Putamen (tissue), 1 donor: ENCODE measurements at places on chromosomes 11 and 22.

DNA sequence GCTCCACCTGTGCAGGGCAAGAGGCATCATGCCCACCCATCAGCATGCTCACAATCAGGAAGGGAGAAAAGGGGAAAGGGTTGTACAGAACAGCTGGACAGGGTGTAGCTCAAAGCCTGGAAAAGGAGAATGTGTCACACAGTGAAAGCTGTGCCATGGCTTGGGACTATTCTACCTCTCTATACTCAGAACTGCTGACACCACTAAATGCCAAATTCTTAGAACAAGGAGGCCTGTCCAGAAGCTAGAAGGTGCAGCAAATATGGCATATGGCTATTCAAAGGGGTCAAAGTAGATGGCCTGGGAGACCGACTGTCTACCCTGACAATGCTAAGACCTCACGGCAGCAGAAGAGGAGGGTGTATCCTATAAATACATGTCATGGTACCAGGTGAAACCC, 12.8 kb downstream of the HPS4 start:
- no peak for DNase-seq

GRCh38 chr11:7944123-7944522, 2.6 kb upstream of the OR10A3 start:
- DNase-seq: no peak

DNA sequence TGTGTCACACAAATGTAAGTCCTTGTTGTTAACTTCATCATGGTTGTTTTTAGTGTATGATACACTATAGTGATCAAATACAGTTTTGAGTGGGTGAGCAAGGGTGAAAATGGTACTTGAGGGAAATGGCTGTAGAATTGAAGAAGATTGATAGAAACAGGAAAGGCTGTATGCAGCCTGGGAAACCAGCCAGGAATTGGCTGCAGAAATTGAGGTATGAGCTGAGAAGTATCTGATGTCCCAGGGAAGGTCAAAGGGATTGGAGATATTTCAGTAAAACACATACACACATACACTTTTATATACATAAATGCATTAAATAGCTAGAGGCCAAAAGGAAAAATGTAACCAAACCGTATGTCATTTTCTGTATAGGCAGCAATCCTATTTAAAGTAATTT, 13.1 kb upstream of the YAP1 start:
- DNase-seq: no peak

- no peak for DNase-seq
Observed at GRCh38 chr11:72303179-72303578, 59.2 kb upstream of the PHOX2A start.

DNA sequence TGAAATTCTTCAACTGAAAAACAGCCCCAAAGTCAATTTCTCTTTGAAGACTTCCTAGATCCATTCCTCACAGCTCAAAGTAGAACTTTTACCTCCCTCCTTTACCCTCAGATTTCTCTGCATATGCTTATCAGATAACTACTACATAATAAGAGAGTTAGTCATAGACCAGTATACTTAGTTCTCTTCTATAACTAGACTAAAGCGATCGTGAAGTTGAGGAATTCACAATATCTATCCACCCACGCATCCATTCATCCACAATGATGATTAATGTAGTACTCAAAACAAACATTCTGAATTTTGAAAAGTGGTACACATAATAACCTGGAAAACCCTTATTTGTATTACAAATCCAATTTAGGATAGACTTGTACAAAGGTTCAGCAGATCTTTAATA, 800.9 kb upstream of the TENM4 start:
- DNase-seq: no peak

- no peak for DNase-seq
Observed at GRCh38 chr22:30326255-30326705, 461 bp downstream of the TBC1D10A start.

DNA sequence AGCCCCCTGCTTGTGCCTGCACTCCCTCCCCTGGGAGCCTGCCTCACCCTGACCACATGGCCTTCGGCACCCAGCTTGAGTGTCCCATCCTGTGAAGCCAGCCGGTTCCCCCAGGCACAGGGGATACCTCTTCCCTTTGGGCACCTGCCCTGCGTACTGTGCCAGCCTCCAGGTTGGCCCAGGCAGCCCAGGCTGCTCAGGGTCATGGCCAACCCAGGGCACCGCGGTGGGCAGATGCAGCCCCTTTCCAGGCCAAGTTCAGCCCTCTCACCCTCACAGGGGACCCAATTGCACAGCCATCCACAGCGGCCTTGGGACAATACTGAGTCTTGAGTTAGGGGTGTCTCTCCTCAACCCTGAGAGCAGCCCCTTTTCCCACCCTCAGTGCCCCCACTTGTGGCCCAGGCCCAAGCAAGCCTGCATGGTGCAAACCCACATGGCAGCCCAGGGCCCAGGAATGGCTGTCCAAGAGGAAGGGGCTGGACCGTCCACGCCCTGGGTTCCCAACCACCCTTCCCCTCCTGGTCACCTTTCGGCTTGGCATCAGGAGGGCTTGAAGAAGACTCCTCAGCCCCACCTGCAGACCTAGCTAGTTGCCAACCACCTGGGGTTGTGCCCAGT, 87.7 kb downstream of the CDKN1C start:
- DNase-seq: no peak

- DNase-seq: no peak
Observed at GRCh38 chr22:50176850-50177536, 6.5 kb downstream of the PANX2 start.

- no peak for DNase-seq
Observed at GRCh38 chr22:50216684-50217520, 16.1 kb downstream of the SELENOO start.

GRCh38 chr22:22084089-22084711, 101.6 kb upstream of the TOP3B start:
- DNase-seq: no peak

- no peak for DNase-seq
Observed at GRCh38 chr11:77184136-77184860, 56.3 kb downstream of the MYO7A start.

DNA sequence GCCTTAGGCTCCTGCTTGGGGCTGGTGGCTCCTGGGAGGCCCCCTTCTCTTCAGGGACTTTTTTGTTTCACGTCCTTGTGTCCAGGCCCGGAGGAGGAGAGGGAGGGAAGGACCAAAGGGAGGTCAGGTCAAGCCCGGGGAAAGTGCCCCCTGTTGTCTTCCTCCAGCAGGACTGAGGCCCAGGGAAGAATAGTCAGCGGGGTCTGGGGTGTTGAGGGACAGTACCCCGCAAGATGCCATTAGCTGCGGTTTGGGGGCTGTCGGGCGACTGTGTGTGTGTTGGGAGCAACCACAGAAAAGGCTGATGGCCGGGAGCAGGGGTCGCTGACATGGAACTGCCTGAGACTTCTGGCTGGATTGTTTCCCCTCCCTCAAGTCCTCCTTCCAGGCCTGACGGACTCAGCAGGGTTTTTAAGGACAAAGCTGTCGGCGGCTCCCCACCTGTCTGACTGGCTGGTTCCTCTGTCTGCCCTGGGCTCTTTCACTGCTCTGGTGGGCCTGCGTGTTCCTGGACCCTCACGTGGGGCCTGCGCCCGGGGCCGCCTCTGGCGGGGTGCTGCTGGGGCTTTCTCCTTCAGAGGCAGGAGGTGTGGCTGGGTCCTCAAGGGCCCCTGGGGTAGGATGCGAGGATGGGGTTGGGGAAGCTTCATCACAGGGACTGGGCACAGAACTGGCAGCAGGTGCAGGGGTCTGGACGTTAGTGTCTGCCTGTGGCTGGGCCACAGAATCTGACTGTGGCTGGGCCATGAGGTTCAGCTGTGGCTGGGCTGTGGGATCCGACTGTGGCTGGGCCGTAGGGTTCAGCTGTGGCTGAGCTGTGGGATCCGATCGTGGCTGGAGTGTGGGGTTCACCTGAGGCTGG, 1.5 kb downstream of the GPR152 start:
- no peak for DNase-seq

DNA sequence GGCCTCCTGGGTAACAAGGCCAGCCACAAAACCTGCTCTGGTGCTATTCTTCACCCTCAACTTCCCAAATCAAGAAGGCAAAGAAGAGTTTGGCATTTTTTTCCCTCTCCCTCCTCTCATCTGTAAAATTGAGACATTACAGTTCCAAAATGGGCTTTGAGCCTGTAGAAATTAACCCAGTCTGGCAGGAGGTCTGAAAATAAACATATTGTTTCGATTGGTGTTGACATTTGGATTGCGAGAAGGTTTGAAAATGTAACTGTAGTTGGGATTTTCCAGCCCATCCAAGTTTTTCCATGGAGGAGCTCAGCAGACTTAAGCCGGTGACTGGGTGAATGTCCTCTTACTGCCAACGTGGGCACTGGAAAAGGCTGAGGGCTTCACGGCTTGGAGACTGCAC, 35.0 kb upstream of the ALX4 start:
- no peak for DNase-seq

DNA sequence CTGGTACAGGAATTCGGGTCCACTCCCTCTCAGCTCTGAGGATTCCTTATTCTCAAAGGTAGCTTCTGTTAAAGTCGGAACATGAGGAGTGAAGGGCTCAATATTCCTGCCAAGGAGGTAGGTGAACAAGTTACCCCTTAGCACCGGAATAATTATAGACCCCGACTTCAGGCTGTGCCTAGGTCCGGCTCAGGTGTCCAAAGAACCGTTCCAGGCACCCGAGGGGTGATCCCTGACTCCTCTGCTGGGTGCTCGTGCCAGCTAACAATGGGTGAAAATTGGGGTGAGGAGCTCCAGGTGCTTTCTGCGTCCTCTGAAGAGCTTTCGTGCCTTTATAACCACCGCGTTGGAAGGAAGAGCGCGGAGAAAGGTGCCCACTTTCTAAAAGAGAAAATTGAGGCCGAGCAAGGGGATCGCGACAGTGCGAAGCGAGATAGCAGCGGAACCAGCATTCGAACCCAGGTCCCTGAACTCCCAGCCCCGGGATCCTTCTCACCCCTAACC, 393 bp downstream of the CYB561A3 start:
- peak; percentile 20 for DNase-seq

- DNase-seq: peak; percentile 81
Observed at GRCh38 chr11:120952461-120953434, 71.2 kb upstream of the TBCEL start.

GRCh38 chr22:41237036-41237706, 3.6 kb downstream of the CHADL start:
- DNase-seq: no peak

DNA sequence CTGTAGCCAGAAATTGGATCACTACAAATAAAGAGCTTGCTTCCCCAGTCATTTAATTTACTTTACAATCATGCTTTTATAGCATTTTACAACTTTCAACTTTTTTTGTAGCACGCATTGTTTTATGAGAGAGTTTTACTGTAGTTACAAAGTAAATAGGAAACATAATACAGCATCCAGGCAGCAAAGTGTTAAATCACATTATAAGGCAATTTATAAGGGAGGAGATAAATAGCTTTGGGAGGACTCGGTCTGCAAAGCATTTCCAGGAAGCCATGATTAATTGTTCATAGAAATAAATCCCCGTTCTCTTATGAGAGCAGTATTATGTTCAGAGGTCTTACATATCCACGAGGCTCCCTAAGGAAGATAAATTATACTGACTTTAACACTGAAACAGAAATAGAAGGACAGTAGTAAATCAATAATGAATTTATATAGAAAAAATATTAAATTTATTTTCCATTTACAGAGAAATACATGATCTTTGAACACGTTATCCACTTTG, 792.6 kb upstream of the RAG2 start:
- DNase-seq: no peak

DNA sequence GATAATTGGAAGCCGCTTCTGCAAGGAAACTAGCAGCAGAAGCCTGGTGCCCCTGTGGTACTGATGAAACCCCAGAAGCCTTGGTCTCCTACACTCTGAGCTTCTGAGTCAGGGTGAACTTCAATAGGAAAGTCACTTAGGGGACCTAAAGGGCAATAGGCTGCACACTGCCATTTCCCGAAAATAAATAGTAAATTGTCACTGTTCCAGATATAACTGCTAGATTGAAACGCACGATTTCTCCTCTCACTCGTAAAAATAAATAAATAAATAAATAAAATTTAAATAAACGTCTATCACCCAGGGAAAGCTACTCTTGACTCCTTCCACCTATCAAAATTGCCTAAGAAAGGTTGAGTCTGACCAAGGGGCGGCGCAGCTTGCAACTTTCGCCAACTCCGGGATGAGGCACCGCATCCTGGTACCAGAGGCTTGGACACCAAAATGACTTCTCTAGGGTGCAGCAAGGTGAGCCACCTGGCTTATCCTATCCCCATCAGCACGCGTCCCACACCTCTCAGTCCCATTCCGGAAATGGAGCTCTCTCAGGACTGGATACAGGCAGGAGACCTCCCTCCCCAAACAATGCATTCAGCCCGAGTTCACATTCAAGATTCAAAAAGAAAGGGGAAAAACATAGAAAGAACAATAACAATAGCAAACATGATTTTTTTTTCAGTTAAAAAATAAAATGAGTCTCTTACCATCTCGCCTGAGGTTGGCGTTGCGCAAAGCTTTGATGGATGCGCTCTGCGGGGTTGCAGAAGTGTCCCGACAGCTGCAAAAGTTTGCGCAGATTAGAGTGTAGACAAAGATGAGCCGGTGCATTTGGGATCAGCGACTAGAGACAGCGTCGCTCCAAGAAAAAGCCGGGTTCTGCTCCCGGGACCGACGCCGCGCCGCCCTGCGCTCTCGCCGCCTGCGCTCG, 583 bp downstream of the PDGFD start:
- no peak for DNase-seq

DNA sequence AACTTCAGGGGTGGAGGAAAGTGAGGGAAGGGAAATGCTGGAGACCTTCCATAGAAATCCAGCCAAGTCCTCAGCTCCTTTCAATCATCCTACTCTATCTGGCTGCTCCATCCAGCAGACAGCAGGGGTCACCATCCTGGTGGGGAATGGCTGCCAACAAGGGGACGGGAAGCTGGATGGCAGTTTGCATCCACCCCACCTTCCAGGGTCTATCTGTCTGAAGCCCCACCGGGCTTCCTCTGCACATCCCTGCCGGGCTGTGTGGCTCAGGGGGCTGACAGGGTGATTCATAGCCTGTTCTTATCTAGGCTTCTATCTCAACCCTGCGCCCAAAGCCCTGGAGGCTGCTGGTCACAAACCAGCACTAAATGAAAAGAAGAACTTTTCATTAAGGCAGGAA, 1.1 kb downstream of the SYTL2 start:
- DNase-seq: no peak

DNA sequence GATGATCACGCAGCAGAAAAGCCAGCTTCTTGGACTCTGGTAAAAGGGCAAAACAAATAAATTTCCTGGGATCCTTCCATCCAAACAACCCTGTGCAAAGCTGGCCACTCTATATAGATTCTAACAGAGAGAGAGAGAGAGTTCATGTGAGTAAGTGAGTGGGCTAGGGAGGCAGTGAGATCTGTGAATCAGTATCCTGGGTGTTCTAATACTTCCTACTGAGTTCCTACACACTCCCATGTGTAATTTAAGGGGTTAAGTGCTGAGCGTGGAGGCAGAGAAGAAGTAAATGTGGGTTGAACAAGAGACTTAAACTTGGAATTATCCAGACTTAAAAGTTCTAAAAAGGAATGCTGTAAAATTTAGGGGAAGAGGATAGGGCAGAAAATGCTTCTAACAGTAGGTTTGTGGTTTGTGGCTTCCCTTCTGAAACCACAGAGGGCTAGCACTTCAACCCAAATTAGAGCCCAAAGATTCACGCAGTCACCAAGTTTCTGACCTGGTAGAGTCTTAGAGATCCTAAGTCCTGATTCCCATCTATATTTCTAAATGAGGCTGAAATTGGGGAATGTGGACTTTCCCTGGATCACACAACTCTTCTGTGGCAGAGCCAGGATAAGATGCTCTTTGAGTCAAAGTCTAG, 413.9 kb downstream of the TENM4 start:
- DNase-seq: no peak
